ENCODE measurements at places on chromosomes 1 and 21. TPM values are rescaled to one million over a fixed set of nuclear protein-coding genes. Genes with fewer than 3 reads are reported as not detected.

Gene S100A2
- total RNA-seq, result not detected

Gene IBA57
- 55.6 TPM for total RNA-seq

Gene CSF1
- total RNA-seq, result 140 TPM

Gene GBP6
- total RNA-seq, result not detected

Gene RNU1-3
- under 0.01 TPM for total RNA-seq

Gene TMEM240
- total RNA-seq, result not detected

Gene SUSD4
- not detected for total RNA-seq

Gene C2CD2
- 45.0 TPM for total RNA-seq

DNA sequence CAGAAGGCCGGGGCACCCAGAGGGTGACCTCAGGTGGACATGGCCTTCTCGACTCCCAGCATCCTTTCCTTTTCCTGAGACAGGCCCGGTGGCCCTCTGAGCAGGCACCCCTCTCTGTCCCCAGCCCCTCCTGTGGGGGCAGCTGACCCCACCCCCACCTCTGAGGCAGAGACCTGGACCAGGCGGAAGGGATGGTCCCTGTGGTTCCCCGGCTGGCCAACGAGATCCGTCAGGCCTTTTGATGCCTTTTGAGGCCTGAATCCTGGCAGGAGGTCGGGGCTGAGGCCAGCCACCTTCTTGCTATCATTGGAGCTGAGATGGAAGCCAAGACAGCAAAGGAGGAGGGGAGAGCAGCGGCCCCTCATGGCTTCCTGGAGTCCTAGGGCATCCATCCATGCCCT lies 50.2 kb upstream of the ACTRT2 start:
- no peak overlapping the region for H3K4me3 ChIP-seq
- H3K4me1 ChIP-seq, result peaks cover 10% of the 10 kb centered on the region
- H3K36me3 ChIP-seq, result no peaks in the 10 kb centered on the region
- no peaks in the 10 kb centered on the region for H3K27me3 ChIP-seq

- H3K36me3 ChIP-seq, result no peaks in the 10 kb centered on the region
- H3K27ac ChIP-seq, result no peak overlapping the region
- no peak for DNase-seq
- no peak overlapping the region for H3K4me3 ChIP-seq
- no peaks in the 10 kb centered on the region for H3K27me3 ChIP-seq
Measured at GRCh38 chr21:32070676-32071330, 198.0 kb downstream of the HUNK start.

GRCh38 chr1:72003092-72003491 lies 279.2 kb downstream of the NEGR1 start:
- H3K36me3 ChIP-seq, result no peaks in the 10 kb centered on the region
- no peak overlapping the region for H3K4me3 ChIP-seq
- no peaks in the 10 kb centered on the region for H3K4me1 ChIP-seq
- no peak for DNase-seq
- H3K27me3 ChIP-seq, result no peaks in the 10 kb centered on the region

DNA sequence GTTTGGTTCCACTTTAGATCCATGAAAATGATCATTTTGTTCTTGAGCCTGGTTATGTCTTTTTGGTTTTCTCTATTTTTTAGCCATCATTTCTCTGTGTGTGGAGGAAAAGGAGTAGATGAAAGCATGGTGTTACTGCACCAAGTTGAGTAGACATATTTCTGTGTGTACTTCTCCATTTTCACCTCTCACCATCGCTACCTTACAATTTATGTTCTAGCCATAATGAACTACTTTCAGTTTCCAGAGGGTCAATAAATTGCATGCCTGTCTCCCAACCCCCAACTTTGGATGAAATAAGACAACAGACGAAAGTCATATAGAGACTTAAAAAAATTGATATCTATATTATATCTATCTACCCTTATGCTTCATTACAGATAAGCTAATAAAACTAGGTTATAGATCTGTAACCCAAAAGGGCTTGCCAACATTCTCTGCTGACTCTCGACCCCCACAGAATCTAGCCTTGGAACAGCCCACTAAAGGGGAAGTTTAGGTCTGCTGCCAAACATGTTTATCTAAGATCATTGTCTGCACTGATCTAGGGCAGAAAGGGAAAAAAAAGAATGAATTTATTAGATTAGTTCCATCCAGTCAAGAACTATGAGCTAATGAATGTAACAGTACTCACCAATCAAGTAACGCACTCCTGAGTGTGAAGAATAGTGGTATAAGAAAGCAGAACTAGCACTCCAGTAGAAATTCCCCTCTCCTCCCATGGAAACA lies 7.5 kb upstream of the MAN1A2 start:
- no peak for DNase-seq
- H3K36me3 ChIP-seq, result no peaks in the 10 kb centered on the region
- H3K27ac ChIP-seq, result no peak overlapping the region
- H3K27me3 ChIP-seq, result no peaks in the 10 kb centered on the region

- H3K4me1 ChIP-seq, result no peaks in the 10 kb centered on the region
- H3K27ac ChIP-seq, result no peak overlapping the region
- no peak for DNase-seq
Measured at GRCh38 chr1:71944006-71944405, 338.3 kb downstream of the NEGR1 start.

DNA sequence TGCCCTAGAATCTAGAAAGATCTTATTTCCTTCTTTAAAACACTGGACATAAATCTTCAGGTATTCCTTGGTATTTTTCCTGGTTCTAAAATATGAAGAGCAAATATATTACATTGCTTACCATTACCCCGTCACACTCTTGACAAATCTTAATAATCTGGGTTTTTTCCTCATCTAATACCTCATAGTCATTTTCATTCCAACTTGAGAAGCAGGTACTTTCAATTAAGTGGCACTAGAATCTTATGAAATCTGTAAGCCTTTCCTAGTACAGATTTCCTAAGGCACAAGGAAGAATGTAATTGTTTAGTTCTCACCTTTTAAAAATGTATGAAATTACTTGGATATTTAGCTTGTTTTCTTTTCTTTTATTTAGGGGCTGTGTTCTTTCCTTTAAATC lies 481.5 kb upstream of the ZRANB2 start:
- no peaks in the 10 kb centered on the region for H3K36me3 ChIP-seq
- no peaks in the 10 kb centered on the region for H3K27me3 ChIP-seq
- H3K4me1 ChIP-seq, result no peaks in the 10 kb centered on the region
- no peak for DNase-seq
- H3K4me3 ChIP-seq, result no peak overlapping the region
- peak overlapping the region; percentile 46 for H3K27ac ChIP-seq

DNA sequence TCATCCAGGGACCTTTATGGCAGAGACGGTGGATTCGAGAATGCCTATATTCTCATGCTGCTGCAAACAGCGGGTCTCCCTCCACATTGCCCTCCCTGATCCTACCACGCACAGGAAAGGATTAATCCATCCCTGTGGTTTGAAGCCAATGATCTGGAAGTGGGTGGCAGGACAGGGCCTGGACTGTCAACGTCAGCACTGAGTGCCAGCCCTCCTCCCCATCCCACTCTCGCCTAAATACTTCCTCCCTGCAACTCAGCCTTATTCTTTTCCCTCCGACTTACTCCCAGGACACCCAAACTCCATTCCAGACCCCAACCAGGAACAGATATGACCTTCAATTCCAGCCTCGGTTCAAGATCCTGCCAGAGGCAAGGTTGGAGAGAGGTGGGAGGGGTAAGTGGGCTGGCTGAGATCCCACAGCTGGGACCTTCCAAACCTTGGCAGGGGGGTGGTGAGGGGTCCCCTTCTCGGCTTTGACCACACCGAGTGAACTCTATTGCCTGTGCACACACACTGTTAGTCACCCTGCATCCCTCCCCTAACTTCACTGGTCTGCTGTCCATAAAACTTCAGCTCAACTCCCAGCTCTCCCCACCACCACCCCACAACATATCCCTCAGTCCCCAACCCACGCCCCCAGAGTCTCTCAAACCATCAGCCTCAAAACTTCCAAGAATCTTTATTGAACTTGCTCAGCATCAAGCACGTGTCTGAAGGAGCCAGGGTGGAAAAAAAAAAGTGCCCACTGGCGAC lies 2.4 kb upstream of the S100A5 start:
- no peak for DNase-seq
- peak overlapping the region; percentile 92 for H3K27ac ChIP-seq
- H3K36me3 ChIP-seq, result peaks cover 3% of the 10 kb centered on the region

DNA sequence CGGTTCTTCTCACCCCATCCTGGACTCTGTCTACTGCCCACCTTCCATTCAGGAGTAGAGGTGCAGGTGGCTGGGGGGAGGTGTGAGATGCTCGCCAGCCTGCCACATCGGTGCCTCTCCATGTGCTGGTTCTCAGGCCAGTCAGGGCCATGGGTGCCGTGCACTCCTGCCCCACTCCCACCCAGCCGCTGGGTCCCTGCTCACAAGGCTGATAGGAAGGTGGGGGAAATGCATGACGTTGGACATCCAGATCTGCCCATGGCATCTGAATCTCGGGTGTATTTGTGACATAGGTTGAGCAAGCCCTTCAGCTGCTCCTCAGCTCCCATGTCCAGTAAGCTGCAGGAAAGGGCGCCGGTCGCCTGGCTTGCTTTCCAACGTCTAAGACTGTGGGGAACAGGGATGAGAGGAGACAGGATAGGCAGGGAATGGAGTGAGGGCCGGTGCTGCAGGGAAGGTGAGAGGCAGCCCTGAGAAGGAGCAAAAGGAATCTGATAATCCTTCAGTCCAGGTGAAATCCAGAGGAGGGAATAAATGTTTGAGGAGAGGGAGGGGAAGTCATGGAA lies 11.8 kb downstream of the S100A7A start:
- no peak overlapping the region for H3K4me3 ChIP-seq
- no peaks in the 10 kb centered on the region for H3K36me3 ChIP-seq
- no peaks in the 10 kb centered on the region for H3K4me1 ChIP-seq
- no peaks in the 10 kb centered on the region for H3K27me3 ChIP-seq
- no peak for DNase-seq

GRCh38 chr1:167627615-167627864 lies 2.5 kb upstream of the RCSD1 start:
- H3K4me1 ChIP-seq, result no peaks in the 10 kb centered on the region
- no peaks in the 10 kb centered on the region for H3K27me3 ChIP-seq
- no peak for DNase-seq
- H3K36me3 ChIP-seq, result no peaks in the 10 kb centered on the region
- H3K4me3 ChIP-seq, result no peak overlapping the region

GRCh38 chr1:59543211-59543668 lies 246.3 kb downstream of the FGGY start:
- DNase-seq, result no peak
- no peak overlapping the region for H3K4me3 ChIP-seq

DNA sequence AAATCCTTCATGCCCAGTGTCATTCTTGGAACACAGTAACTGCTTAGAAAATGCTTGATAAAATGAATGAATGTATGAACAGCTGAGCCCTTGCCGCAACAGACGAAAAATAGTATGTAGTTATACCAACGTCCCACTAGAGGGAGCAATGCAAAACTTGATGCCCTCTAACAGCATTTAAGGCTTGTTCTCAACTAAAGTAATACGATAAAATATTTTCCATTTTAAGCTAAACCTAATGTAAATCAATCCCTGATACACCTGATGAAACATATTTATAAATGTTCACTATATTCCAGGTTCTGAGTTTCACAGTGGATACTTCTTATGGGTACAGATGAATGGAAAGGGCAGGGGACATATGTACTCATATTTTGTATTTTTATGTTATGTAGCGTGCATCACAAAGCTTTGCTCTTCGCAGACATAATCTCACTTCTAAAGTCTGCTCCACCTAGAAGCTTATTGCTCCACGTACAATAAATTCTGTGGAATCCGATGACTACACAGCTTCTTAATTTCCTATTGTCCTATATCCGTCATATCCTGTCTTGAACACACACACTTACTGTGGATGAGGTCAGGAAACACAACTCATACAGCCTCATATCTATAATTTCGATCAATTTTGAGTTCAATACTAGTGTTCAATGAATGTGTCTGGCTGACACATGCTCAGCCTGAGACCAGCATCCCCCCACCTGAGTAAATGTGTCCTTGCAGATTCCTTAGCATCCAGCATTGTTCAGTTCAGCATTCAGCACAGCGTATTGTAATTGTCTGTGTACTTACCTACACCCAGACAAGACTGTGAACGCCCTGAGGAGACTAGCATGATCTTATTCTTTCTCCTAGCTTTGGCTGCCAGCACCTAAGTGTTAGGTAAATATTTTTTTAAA lies 4.4 kb upstream of the UTP25 start:
- H3K4me3 ChIP-seq, result no peak overlapping the region
- DNase-seq, result no peak
- no peaks in the 10 kb centered on the region for H3K36me3 ChIP-seq

DNA sequence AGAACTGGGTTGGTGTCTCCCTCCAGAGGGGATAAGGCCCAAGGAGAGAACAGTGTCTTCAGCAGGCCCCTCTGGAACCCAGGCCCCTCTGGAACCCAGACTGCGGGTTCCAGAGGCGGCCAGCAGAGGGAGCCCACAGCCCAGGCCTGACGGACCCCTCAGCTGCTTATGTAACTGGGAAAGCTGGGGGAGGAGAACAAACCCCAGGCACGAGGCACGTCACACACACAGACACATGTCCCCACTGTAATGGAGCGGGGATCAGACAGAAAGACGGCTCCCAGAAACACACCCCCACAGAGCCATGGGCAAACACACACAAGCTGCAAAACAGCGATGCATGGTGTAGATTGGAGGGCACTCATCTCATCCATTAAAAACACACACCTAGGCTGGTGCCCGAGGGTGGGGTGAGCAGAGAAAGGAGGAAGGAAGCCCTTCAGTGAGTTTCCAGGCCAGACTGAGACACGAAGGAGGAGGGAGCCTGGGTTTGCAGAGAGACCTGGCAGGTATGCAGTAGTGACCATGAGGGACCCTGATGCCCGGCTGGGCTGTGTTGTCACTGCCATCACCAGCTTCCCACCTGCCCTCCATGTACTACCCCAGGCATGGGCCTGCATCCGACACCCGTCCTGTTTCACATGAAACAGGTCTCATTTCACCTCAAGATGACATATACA lies 2.8 kb upstream of the IGSF8 start:
- DNase-seq, result peak; percentile 49
- H3K27ac ChIP-seq, result peak overlapping the region; percentile 93
- no peaks in the 10 kb centered on the region for H3K36me3 ChIP-seq
- no peaks in the 10 kb centered on the region for H3K27me3 ChIP-seq
- H3K4me3 ChIP-seq, result no peak overlapping the region

- no peak for DNase-seq
- H3K27ac ChIP-seq, result no peak overlapping the region
- no peaks in the 10 kb centered on the region for H3K4me1 ChIP-seq
- H3K36me3 ChIP-seq, result peaks cover 3% of the 10 kb centered on the region
- H3K4me3 ChIP-seq, result no peak overlapping the region
- H3K27me3 ChIP-seq, result no peaks in the 10 kb centered on the region
Measured at GRCh38 chr1:53081384-53082066, 19.5 kb downstream of the PODN start.

DNA sequence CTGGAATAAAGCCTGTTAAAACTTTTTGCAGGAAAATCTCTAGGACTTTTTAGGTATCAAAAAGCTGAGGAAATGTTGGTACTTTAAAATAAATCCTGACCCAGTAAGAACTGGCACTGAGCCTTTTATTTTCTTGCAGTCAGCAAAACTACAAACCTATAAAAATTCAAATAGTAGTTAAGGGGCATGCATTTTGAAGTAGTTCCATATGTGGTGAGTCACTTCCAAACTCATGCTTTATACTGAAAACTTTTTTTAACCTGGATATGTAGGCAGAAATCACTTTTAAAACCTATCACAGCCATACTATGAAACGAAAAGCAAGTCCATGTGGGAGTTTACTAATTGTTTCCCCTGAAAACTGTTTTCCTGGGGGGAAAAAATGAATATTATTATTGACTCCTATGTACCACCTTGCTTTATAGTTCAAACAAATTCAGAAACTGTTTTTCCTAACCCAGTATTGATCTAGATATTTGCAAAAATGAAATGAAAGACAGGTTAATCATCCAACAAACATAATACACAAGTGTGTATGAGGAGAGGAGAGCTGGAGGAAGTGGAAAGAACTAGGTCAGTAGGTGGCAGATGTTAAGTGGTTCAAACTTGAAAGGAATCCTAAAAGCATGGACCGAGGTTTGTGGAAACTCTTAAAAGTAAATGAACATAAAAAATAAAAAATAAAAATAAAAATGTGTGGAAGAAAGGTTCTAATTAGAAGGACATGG lies 30.5 kb downstream of the NRIP1 start:
- no peaks in the 10 kb centered on the region for H3K36me3 ChIP-seq
- H3K27ac ChIP-seq, result no peak overlapping the region
- DNase-seq, result no peak
